Glutamatergic neuron (in vitro differentiated cells): ENCODE measurements at places on chromosomes 2 and 18. TPM values are rescaled to one million over a fixed set of nuclear protein-coding genes. Genes with fewer than 3 reads are reported as not detected.

DNA sequence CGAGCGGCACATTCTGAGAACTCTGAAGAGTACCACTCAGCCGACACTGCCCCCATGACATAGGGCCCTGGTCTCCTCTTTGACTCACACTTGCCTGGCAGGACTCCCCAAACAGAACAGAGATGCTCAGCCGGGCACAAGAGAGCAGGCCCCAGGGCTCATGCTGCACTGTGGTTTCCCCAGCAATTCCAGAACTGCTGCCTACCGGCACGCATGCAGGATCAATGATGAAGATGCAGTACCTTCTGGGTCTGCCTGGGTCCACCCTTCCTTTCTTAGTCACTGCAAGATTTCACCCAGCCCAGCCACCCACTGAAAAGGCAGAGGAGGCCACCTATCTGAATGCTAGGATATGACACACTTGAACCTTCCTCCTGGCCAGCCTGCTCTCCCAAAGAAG, 49.4 kb downstream of the BCL11A start:
- DNase-seq: no peak

DNA sequence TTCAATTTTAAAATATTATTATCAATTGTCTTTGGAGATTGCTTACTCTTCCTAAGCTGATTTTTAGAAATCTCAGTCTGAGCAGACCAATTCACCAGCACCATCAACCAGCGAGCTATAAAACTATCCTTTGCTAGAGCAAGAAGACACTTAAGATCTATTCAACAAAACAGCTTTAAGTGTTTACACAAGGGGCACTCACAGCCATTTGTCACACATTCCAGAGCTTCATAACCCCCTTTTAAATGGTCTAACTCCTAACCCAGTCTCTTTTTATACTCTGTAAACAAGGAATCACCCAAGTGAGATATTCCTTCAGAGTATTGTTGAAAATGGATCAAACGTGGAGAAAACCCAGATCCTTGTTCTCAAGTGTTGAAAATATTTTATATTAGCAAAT, 1294.1 kb upstream of the CHAC2 start:
- DNase-seq: no peak

DNA sequence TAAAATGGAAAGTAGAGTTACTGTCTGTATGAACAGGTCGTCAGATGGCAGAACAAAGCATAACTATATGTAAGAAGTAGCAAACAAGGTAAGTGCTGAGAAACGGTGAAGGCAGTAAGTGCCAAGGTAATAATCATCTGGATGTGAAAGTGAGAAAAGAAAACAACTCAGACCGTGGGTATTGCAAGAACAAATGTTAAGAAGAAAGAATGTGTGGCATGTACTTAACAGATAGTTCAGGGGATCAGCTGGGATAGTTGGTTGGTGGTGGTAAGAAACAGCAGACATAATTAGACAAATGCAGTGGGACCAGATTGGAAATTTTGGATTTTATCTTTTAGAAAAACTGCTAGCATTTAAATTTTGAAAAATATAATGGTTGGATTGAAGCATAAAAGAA, 375.8 kb upstream of the NXPH2 start:
- DNase-seq: no peak

C1GALT1C1L gene
- total RNA-seq: 0.49 TPM

PDCL3 gene
- 24.9 TPM for total RNA-seq

MAT2A gene
- total RNA-seq: 302 TPM
